ENCODE measurements at places on chromosomes 6 and 20.

DNA sequence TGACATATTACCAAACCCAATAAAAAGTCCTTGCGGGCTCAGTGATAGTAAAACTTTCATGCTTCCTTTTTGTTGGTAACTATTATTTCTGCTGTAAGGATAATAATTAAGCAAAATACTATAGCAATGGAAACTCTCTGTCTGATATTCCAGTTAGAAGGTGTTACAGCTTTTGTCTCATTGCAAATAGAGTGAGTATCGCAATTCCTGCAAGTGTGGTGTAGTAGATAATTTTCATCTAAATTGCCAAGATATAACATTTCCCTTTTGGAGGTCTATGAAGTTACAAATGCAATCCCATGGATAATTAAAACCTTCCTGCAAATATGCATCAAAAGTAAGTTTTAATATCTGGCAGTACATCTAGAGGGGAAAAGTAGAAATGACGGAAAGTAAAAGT lies 88.7 kb upstream of the CD93 start:
- DNase-seq, result no peak

DNA sequence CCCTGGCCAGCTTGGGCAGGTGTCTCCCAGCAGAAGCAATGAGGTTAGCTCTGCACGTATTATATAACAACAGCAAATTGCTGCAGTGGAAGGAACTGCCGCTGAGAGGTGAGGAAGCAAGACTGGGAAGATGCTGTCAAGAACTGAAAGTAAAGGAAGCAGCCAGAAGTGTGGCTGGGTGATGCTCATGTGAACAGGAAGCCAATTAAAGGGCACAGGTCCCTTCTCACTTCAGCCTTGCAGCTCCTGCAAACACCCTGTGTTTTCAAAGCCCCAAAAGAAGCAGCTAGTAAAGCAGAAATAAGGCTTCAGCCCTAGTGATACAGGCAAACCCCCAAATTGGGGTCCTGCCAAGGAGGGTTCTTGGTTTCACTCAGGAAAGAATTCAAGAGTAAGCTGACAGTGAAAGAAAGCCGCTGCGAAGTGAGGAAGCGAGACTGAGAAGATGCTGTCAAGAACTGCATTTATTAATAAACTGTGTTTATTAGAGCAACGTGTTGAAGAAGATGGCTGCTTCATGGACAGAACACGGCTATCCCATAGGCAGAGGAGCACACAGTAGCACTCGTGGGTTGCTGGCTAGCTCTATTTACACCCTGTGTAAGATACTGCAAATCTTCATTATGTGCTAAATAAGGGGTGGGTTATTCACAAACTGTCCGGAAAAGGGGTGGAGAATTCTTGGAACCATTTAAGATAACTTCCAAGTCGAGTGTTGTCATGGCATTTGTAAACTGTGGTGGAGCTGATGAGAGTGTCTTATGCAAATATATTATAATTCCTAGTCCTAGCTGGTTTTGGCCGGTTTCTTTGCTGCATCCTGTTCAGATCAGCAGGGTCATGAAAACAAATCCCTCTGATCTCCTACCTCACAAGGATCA lies 152.2 kb downstream of the LINC00237 start:
- no peak for DNase-seq

DNA sequence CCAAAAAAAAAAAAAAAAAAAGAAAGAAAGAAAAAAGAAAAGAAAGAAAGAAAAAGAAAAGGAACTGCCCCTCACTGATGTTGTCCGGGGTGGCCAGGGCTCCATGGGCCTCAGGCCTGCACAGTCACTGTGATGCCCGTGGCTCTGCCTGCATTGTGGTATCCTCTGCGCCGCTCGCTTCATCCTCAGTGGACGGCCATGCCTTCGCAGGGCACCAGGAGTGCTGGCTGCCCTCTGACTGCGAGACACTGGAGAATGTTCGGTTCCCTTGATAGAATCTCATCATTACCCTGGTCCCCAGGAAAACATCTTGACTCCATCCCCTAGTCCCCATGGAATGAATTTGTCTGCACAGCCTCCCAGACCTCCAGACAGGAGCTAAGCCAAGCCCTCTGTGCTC lies 61.7 kb downstream of the TMEM242 start:
- no peak for DNase-seq

GRCh38 chr20:3173610-3174441 lies 477 bp upstream of the LZTS3 start:
- no peak for DNase-seq

DNA sequence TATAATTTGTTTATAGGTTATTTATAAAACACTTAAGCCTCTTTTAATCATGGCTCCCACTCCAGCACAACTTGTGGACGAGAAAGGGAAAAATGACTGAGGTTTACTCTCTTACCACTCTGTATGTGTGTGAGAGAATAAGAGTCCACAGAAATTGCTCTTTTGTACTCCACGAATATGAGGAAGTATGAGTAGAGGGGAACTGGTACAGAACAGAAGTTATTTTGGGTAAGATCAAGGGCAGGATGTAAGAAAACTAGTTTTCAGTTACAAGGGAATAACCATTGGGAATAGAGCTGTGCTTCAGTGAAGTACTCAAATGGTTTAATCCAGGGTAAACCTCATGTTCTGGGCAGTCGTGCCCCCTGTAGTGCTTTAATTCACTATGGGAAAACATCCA lies 72.6 kb downstream of the REV3L start:
- DNase-seq, result no peak

DNA sequence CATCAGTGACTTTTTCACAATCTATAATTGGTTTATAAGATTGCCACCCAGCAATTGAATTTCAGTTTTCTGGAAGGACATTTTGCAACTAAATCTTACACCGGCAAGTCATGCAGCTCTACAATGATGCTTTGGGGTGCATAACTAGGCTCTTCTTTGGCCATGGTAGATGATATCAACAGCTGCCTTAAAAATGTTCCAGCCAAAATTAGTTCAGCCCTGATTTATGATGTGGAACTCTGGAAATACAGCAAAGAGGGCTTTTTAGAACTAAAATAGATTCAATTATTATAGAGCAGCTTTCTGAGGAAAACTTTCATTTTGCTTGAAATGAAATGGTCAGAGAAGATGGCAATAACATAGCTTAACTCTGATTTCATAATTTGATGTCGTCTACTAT lies 18.4 kb upstream of the MCM9 start:
- DNase-seq, result no peak

- peak; percentile 81 for DNase-seq
Observed at GRCh38 chr6:13487122-13488014, at the start of gene GFOD1. GFOD1 (minus strand) TSS chr6:13487600; CDS start chr6:13486890, 710 bp downstream.

DNA sequence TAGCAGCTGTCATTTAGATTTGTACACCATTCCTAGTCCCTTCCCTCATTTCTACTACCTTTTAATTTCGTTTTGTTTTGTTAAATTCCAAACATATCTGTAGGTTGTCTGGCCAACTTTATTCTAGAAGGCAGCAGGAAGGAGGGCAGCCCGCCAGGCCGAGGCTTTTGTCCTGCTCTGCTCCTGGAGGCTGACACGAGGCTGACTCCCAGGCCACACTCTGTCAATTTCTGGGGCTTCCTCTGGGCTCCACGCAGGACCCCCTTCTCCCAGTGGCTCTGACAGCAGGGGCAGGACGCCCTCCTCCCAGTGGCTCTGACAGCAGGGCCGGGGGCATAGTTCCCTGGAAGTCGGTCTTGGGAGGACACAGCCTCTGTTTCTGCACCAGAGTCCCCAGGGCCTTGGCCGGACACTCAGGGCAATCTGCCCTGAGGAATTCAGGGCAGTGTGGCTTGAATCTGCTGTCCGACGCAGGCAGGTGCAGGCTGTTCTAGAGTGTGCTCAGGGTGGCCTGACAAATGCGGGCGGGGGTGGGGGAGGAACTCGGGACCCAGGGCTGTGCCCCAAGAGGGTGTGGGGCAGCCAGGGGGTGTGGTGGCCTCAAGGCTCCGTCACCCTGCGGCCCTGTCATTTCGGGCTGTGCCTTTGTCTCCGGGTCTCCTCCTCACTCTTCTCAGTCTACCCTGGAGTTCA lies 11.8 kb downstream of the SMOC2 start:
- DNase-seq, result no peak

GRCh38 chr6:157169656-157170055 lies 153.7 kb downstream of the TMEM242 start:
- DNase-seq, result peak; percentile 79

DNA sequence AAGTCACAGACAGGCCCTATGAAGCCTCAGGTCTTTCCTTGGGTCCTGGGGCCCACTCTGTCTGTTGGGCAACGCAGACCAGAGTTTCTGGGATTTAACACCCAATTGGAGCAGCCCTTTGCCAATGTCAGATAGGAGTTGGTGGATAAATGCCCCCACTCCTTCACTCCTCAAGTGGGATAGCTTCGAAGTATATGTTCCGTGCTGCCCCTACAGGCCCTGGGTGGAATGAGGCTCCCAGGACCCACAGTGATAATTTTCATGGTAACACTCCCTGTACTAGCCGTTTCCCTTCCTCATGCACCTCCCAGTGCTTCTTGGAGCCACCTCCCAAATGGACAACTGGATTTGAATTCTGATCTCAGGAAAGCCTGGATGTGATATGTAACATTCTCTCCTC lies 145.4 kb downstream of the FOXA2 start:
- no peak for DNase-seq

GRCh38 chr6:18990059-18990978 lies 603.2 kb downstream of the RNF144B start:
- DNase-seq, result no peak

DNA sequence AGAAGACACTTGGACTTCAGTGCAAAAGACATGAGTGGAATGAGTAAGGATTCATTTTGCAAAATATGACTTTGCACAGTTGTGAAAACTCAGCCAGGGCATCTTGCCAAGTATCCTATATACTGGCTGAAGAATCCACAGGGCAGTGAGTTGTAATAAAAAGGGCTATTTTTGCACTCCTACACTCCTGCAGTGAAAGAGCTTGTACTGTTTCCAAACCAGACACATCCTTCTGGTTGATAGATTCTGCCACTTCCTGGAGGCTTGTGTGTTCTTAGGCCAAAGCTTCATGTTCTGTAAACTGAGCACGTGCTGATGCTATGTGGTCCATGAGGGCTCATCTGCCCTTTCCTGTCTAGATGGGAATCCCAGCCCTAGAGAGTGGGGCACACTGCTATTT lies 34.9 kb downstream of the GMPR start:
- DNase-seq, result no peak

- DNase-seq, result no peak
Observed at GRCh38 chr20:51728737-51729136, 39.5 kb downstream of the ATP9A start.

DNA sequence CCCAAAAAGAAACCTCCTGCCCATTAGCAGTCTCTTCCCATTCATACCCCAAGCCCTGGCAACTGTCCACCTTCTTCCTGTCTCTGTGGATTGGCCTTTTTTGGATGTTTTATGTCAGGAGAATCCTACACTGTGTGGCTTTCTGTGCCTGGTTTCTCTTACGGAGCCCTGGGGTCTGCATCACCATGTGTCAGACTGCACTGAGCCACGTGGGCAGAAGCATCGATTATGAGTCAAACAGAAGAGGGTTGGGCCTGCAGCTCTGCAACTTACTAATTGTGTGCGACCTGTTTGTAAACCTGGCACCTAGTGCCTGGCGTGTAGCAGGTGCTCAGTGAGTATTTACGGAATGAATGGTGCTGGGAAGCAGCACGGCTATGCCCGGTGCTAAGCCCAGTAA lies 62.6 kb downstream of the IGF2R start:
- no peak for DNase-seq

DNA sequence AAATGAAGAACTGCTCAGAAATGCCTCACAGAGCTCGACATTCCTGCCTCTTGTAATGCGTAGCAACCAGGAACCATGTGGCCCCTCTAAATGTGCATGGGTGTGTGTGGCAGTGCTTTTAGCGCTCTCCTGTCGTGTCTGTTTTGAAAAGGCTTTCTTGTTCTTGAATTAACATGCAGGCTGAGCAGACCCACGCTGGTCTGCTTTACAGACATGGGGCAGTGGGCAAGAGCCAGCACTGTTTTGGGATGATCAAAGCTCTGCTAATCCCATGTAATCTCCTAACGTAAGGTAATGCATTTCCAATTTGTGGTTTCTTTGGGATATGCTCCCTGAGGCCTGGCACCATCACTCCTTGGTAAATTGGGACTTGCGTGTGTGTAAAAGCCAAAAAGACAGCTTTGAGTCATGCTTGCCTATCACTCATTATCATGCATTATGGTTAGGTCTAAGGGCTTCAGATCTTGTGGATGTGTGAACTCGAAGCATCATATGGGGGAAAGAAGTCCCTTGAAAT lies 11.8 kb downstream of the RIPOR2 start:
- no peak for DNase-seq

GRCh38 chr6:8069151-8069550 lies 5.0 kb upstream of the BLOC1S5 start:
- no peak for DNase-seq

DNA sequence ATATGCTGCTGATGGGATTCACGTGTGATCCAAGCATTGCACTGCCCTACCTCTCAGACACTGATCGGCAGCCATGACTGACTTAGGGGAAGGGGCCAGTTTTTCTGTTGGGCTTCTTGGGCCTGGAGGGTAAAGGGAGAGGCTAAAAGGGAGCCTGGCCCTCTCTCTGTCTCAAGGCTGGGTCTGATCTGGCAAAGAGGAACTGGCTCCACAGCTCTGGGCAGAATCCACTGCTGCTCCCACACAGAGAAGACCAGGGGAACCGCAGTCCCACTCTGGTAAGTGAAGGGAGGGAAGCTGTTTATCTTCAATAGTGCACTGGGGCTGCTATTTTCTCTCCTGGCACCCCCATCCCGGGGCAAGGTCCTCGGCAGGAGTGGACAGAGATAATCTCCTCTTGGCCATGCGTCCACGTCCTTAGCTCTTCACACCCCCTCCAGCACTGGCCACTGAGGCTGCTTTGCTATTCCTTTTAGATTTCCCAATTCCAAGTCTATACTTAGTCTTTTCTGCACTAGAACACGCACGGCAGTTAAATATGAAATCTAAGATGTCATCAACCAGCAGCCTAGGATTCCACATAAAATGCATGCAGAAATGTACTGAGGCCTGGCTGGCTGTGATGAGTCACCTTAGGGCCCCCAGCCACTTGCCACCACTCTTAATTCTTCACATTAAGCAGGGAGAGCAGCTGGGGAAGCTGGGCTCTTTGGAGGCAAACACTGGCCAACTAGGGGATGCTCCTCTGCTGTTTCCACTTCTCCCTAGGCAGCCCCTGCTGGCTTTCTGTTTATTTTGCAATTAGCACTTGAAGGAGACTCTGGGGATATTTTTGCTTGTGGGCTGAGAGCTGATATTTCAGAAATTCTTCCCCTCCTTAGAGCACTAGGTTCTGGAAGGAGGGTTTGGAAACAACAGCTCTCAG lies 87.8 kb upstream of the ARMC2 start:
- DNase-seq, result no peak

- no peak for DNase-seq
Observed at GRCh38 chr20:19512886-19513677, 245.0 kb upstream of the RIN2 start.

- DNase-seq, result no peak
Observed at GRCh38 chr6:18598551-18599264, 211.6 kb downstream of the RNF144B start.

DNA sequence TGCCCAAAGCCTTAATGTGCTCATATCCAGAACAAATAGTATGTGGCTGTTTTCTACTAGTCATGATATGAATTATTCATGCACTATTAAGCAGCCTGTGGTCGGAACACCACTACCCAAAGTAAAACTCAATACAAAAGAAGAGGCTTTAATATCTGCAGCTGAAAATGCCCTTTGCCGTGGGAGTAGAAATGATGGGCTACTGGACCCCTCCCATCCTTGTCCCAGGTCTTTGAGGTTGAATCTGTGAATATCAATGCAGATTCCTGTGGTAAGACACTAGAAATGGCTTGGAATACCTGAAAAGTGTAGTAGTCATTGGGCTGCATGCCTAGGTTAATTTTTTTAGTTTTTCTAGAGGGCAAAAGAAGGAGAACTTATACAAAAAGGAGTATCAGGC lies 303.7 kb downstream of the TBC1D7 start:
- no peak for DNase-seq

GRCh38 chr20:46343975-46344357 lies 35.7 kb upstream of the CDH22 start:
- DNase-seq, result no peak

Measured in cerebellar nuclear complex (tissue), 1 donor.